ENCODE measurements at places on chromosomes 12 and 14. TPM values are rescaled to one million over a fixed set of nuclear protein-coding genes. Genes with fewer than 3 reads are reported as not detected.

Gene LGR5
- total RNA-seq, result 1.3 TPM

Gene LHX5
- not detected for total RNA-seq

Gene ADAMTS20
- not detected for total RNA-seq

Gene ANKRD33
- total RNA-seq, result not detected

Gene BEST3
- not detected for total RNA-seq

Measured in posterior vena cava (tissue), 2 donors.